ENCODE measurements at places on chromosomes 5 and 9. TPM values are rescaled to one million over a fixed set of nuclear protein-coding genes. Genes with fewer than 3 reads are reported as not detected.

DNA sequence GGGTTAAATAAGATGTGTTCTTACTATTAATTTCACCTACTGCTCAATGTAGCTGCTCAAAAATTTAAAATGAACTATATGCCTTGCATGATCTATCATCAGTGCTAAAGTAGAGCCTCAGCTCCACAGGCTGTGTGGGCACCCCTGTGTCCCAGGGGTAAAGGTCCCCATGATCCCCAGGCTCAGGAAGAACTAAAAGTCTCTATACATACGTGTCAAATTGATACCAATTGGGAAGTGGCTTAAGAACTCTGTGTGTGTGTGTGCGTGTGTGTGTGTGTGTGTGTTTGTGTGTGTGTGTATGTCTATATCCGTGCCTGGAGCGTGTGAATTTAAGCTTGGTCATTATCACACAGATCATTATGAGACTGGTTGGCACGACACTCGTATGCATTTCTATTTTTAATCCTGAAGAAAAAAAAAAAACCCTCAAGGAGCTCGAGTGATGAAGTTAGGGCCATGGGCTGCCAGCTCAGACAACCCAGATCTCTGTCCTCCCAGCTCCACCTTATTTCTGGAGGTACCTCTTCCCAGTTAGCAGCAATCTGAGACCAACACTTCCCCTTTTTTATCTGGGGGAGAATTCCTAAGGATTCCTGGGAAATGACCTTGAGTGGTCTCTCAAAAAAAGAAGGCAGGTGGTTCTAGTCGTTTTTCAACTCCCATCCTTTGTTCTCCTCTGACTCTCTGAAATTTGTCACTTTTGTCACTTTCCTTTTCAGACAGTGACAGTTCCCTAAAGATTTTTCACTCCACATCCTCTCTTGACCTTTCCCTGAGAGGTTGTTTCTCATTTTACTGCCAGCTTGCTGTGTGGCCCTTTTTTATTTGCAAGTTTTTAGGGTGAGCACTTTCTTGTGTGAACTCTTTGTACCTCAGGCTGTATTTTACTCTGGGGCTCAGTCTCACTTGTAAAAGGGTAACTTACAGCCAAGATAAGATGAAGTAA is 45.7 kb upstream of the CTXN3 start:
- peaks cover 50% of the 10 kb centered on the region for H3K27me3 ChIP-seq
- no peak overlapping the region for H3K4me3 ChIP-seq
- DNase-seq = peak; percentile 28
- H3K36me3 ChIP-seq = no peaks in the 10 kb centered on the region
- no peak overlapping the region for H3K27ac ChIP-seq

- H3K27ac ChIP-seq = no peak overlapping the region
- H3K27me3 ChIP-seq = no peaks in the 10 kb centered on the region
- no peak for DNase-seq
- H3K36me3 ChIP-seq = no peaks in the 10 kb centered on the region
- H3K4me1 ChIP-seq = no peaks in the 10 kb centered on the region
These were observed 264.0 kb upstream of the MEF2C start for GRCh38 chr5:89147031-89147430.

DNA sequence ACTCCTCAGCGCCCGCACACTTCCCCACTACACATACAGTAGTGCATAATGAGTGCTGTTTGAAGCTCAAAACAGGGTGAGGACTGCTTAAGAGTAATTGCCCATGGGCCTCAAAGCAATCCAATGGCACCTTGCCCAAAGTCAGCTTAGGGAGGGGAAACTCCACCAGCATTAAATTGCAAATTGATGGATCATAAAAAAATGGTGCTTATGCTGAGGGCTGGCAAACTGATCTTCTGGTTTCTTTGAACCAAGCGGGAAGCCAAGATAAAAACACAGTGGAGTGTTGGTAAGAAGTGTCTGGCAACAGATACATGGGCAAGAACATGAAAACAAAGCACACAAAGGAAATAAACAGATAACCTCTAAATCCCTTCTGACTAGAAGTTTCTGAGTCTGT is 28.0 kb downstream of the TLE1 start:
- H3K36me3 ChIP-seq = peaks cover 56% of the 10 kb centered on the region
- H3K4me1 ChIP-seq = peaks cover 10% of the 10 kb centered on the region
- no peaks in the 10 kb centered on the region for H3K27me3 ChIP-seq
- no peak for DNase-seq
- no peak overlapping the region for H3K4me3 ChIP-seq
- H3K27ac ChIP-seq = no peak overlapping the region

GRCh38 chr9:111039231-111039906 is 1.1 kb upstream of the LPAR1 start:
- no peaks in the 10 kb centered on the region for H3K36me3 ChIP-seq
- peak overlapping the region; percentile 70 for H3K4me3 ChIP-seq
- H3K27ac ChIP-seq = no peak overlapping the region
- peaks cover 5% of the 10 kb centered on the region for H3K4me1 ChIP-seq

DNA sequence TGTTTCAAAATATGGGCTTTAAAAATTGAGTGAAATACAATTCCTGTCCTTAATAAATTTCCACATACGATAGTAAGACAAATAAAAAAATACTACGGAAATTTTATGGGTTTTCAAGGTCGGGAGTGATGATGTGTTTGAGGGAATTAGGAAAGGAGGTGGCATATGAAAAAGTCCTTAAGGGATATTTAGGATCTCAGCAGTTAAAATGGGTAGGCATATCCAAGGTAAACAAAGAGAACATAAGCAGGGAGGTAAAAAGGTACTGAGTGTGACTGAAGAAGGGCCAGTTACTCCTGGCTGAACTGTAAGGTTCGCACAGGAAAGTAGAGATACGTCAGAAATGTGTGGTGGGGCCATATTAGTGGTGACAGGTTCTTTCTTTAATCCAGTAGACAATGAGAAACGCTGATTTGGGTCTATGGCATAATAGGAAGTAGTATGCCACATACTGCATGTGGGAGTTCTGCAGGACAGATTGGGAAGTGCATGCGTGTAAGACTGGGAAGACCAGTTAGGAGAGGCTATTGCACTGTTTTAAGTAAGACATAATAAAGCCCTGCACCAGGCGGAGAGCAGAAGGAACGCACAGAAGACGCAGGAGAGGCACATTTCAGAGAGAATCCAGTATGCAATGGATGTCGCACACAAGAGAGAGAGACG is 937 bp upstream of the HMGCR start:
- DNase-seq = no peak
- H3K4me1 ChIP-seq = peaks cover 2% of the 10 kb centered on the region
- H3K4me3 ChIP-seq = peak overlapping the region; percentile 96
- H3K27ac ChIP-seq = peak overlapping the region; percentile 91

GRCh38 chr9:16316456-16316855 is 554.0 kb downstream of the BNC2 start:
- no peaks in the 10 kb centered on the region for H3K36me3 ChIP-seq
- no peak overlapping the region for H3K27ac ChIP-seq
- peaks cover under 1% of the 10 kb centered on the region for H3K4me1 ChIP-seq
- no peak for DNase-seq

DNA sequence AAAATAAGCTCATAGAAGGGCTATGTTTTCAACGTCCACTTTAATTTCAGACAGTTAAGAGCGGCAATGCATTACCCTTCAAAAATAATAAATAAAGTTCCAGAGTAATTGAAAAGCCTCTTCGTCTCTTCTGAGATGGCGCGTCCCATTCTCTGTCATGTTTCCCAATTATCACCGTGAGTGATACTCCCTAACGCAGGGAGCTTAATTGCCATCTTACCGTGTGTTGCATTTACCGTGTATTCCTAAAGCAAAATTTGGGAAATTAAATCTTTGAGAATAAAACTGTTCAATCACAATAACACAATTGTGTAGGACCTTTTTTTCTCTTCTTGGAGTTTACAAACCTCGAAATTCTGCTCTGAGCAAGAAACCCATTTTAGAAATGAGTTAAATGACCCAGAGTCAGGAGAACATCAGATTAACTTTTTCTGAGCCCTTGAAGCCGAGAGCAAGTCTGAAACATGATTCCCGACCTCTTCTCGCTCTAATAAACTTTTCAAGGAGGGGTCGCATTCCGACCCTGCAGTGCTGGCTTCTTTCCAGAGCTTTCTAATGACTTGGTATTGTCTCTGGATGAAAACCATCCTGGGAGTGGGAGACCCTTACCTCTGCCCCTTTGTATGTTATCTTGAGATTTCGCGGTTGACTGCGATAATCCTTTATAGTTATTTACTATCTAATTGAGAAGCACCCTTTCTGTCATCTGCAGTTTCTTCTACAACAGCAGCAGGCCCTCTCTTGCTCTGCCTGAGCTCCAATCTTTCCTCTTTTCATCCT is 251.5 kb downstream of the FSTL4 start:
- H3K27me3 ChIP-seq = no peaks in the 10 kb centered on the region
- H3K4me1 ChIP-seq = peaks cover 11% of the 10 kb centered on the region
- DNase-seq = peak; percentile 52

GRCh38 chr5:83721953-83722901 is 1.6 kb upstream of the HAPLN1 start:
- H3K4me1 ChIP-seq = peaks cover 5% of the 10 kb centered on the region
- peak; percentile 94 for DNase-seq
- peak overlapping the region; percentile 39 for H3K27ac ChIP-seq
- no peaks in the 10 kb centered on the region for H3K36me3 ChIP-seq

DNA sequence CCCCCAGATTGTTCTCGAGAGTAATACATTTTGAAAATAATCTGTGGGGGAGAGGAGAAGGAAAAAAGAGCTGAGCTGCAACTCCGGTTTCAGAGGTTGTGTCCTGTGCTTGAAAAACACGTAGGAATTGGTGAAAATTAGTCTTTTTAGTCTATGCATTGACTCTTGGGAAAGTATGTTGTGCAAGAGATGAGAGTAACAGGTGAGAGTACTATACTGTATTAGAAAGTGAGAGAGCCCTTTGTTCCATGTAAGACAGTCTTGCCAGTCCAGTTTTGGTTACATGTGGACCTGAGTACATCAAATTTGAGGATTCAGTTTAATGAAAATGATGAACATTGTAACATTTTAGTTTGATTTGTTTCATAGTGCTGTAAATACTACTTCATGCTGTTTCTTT is 27.8 kb downstream of the ERBIN start:
- no peaks in the 10 kb centered on the region for H3K4me1 ChIP-seq
- DNase-seq = no peak
- no peaks in the 10 kb centered on the region for H3K27me3 ChIP-seq
- no peak overlapping the region for H3K4me3 ChIP-seq
- no peak overlapping the region for H3K27ac ChIP-seq
- H3K36me3 ChIP-seq = peaks cover 26% of the 10 kb centered on the region

DNA sequence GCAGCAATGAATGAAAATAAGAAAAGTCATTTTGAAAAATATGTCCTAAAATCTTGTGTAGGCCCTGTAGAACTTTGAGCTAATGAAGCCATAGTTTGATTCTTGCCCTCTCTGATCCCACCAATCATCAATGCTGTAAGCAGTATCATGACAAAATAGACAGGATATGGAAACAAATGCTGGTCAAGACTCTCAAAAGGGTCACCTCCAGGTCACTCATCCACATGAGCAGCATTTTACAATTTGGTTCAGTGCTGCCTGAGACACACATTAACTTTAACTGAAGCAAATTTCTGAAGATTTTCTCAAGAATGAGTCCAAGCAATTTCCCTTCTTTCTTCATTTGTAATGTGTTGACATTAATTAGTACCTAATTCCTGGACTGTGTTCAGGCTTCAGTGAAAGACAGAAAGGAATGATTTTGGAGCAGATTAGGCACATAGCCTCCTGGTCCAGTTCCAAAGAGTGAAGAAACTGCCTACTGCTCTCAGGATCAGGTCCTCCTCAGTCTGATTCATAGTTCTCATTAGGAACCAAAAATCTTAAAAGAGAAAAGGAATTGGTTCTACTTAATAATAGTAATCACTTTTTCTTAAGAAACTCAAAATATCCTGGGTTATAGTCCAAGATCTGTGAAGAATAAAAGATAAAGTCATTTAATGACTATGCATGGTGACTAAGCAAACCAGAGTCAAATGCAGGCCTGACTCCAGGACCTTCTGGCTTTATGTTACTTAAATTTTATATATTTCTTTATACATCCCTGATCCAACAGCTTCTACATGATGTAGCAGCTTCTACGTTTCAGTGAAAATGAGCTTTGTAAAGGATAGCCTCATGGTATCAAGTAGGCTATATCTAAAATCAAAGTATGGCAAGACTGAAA is 192.1 kb upstream of the RGMB start:
- no peaks in the 10 kb centered on the region for H3K4me1 ChIP-seq
- no peak for DNase-seq
- H3K27ac ChIP-seq = no peak overlapping the region
- H3K36me3 ChIP-seq = peaks cover 24% of the 10 kb centered on the region
- H3K4me3 ChIP-seq = no peak overlapping the region
- no peaks in the 10 kb centered on the region for H3K27me3 ChIP-seq

- H3K27ac ChIP-seq = no peak overlapping the region
- DNase-seq = no peak
- no peaks in the 10 kb centered on the region for H3K36me3 ChIP-seq
- no peak overlapping the region for H3K4me3 ChIP-seq
- H3K27me3 ChIP-seq = no peaks in the 10 kb centered on the region
These were observed 89.7 kb upstream of the SLC44A1 start for GRCh38 chr9:105154723-105155191.

DNA sequence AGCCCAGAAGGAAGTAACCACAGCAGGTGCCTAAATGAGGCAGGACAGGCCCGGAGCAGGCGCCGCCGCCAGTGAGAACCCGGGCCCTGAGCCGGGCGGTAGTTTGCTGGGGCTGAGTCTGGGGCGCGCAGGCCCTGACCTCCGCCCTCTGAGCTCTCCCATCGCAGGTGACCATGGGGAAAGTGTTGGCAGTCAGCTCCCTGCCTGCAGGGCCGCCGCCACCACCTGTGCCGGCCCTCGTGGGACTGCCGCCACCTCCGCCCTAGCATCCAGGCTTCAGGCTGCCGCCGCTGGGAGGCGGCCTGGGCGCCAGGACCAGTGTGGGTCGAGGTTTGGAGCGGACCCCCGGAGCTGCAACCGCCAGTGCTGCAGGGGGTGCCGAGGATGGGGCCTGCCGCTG is 61.1 kb downstream of the TARS1 start:
- no peaks in the 10 kb centered on the region for H3K27me3 ChIP-seq
- no peaks in the 10 kb centered on the region for H3K36me3 ChIP-seq
- H3K4me3 ChIP-seq = no peak overlapping the region
- H3K27ac ChIP-seq = no peak overlapping the region
- H3K4me1 ChIP-seq = no peaks in the 10 kb centered on the region
- DNase-seq = no peak

- no peak overlapping the region for H3K4me3 ChIP-seq
- H3K4me1 ChIP-seq = no peaks in the 10 kb centered on the region
- no peaks in the 10 kb centered on the region for H3K27me3 ChIP-seq
- H3K27ac ChIP-seq = no peak overlapping the region
These were observed 790.8 kb downstream of the BRINP1 start for GRCh38 chr9:118578467-118578866.

GRCh38 chr9:126160067-126160853 is 166.4 kb upstream of the MVB12B start:
- H3K4me1 ChIP-seq = no peaks in the 10 kb centered on the region
- no peaks in the 10 kb centered on the region for H3K27me3 ChIP-seq
- no peaks in the 10 kb centered on the region for H3K36me3 ChIP-seq
- no peak overlapping the region for H3K4me3 ChIP-seq
- H3K27ac ChIP-seq = no peak overlapping the region

The DIPK1B gene
- 45.4 TPM for total RNA-seq

The STING1 gene
- total RNA-seq = 0.36 TPM

The ANKRD31 gene
- total RNA-seq = 0.29 TPM

The CREB3 gene
- total RNA-seq = 33.6 TPM

The GPX3 gene
- 44.9 TPM for total RNA-seq
